Activated CD8-positive, alpha-beta memory T cell treated with anti-CD3 and anti-CD28 coated beads for 1 hour (primary cell): ENCODE measurements at places on chromosomes 11 and 22.

GRCh38 chr11:1121331-1121812, 36.4 kb upstream of the MUC5AC start:
- no peak for DNase-seq

GRCh38 chr11:58594826-58595225, 16.0 kb downstream of the ZFP91 start:
- no peak for DNase-seq

GRCh38 chr11:68575025-68575665, 109.2 kb upstream of the GAL start:
- no peak for DNase-seq

- no peak for DNase-seq
Measured at GRCh38 chr11:126186708-126187529, 24.5 kb downstream of the RPUSD4 start.
